Activated CD4-positive, alpha-beta T cell treated with anti-CD3 and anti-CD28 coated beads, Interleukin-2, amount 50 U/mL, for 16 hours (primary cell): ENCODE measurements at places on chromosomes 7 and 10.

DNA sequence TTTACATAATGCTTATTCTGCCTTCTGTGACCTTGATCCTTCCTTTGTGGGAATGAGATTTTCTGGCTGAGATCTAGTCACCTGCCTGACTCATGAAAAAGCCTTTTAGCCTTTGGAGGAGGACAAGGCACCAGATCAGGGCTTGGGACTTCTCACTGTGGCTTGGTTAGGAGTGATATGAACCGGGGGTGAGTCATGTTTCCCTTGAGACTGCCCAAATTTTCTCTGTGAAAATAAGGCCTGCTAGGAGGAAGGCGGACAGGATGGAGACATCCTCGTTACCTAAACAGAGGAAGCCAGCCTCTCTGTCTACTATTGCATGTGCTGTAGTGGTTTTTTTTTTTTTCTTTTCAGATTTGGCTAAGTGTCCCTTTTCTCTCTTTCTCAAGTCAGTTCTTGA lies 57.8 kb downstream of the EVX1 start:
- no peak for DNase-seq

DNA sequence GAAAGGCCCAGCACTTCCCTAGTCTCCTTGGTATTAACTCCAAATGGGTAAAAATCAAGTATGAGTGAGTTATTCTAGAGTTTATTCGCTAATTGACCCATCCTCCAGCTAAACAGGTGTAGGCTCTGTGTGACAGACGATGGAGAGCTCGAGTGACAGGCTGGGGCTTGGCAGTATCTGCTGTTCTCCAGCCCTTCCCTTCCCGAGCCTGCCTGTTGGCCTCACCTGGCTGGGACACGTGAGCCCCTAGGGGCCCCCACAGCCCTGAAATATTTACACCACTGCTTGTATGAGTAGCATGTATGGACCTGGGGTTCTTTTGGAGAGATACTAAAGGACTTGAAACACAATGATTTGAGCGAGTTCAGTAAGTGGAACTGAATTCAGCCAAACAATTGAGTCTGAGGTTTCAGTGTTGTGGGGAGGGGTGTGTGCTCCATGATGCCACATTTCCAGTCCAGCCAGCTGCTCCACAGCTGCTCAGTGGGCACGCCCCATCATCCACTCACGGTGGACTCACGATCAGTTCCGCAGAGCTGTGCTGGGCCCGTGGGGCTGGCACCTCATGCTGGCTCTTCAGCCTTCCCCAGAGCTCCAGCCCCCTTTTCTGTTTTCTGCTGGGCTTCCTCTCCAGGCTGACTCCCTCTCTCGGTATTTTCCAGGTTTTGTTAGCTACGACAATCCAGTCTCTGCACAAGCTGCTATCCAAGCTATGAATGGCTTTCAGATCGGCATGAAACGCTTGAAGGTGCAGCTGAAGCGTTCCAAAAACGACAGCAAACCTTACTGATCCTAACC lies 283.0 kb downstream of the USP6NL start:
- no peak for DNase-seq

DNA sequence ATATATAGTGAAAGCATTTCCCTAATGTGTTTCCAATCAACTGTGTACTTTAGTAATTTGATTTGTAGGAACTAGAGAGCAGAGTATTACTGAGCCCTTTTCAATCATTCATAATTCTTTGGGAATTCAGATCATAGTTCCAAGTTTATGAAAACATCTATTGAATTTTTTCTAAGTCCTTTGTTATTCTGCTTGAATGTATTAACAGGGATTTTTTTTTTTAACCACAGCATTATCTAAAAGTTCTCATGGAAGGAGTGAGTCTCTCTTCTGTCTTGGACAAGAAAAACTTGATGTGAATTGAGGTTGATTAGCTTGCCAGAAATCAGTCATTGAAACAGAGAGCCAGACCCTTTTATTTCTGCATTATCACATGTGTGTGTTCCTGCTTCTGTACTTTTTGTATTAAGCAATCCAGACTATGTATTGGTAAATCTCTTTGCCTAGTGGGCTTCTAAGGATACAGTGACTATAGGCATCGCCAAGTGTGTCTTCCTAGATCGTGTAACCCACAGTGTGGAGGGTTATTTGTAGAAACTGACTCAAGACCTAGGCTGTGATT lies 59.9 kb downstream of the BMPER start:
- no peak for DNase-seq

- no peak for DNase-seq
Observed at GRCh38 chr10:7561985-7562384, 104.8 kb downstream of the ITIH5 start.

GRCh38 chr10:56327118-56327517 lies 33.9 kb downstream of the ZWINT start:
- no peak for DNase-seq
